ENCODE measurements at places on chromosomes 6 and 20.
A peak's percentile ranks its signal among the peaks of the same experiment; 100 is the strongest.

DNA sequence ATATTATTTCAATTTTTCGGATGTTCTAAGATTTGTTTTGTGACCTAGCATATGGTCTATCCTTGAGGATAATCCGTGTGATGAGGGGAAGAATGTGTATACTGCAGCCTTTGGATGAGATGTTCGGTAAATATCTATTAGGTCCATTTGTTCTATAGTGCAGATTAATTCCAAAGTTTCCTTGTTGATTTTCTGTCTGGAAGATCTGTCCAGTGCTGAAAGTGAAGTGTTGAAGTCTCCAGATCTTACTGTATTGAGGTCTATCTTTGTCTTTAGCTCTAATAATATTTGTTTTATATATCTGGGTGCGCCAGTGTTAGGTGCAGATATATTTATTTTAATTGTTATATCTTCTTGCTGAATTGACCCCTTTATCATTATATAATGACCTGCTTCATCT is 32.2 kb upstream of the SNAP91 start:
- no peak for DNase-seq

DNA sequence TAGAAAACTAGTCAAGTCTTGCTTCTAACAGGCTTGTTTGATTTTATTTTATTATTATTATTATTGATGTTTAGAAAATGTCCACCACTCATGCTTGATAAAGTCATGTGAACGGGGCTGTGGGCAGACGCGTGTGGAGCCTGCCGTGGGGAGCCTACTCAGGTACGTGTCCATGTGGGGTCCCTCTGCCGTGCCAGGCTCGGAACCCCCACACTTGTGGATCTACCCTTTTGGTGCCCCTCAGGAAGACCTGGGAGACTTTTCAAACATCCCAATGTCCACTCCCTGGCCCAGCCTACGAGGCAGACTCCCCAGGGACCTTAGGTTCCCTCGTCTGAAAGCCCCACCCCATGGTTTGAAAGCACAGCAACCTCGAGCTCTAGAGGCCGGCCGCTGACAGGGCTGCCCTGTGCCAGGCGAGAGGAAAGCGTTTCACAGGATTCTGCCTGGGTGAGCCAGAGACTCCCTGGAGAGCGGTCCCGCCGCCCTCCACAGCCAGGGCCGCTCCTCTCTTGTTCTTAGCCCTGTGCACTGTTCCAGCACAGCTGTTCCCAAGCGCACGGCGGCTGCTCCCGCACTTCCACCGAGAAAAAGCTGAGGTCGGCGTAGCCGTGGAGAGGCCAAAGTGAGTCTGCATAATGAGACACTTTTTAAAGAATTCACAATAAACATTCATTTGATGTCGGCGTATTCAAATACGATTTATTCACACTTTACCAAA is 249.7 kb downstream of the TTLL2 start:
- no peak for DNase-seq

DNA sequence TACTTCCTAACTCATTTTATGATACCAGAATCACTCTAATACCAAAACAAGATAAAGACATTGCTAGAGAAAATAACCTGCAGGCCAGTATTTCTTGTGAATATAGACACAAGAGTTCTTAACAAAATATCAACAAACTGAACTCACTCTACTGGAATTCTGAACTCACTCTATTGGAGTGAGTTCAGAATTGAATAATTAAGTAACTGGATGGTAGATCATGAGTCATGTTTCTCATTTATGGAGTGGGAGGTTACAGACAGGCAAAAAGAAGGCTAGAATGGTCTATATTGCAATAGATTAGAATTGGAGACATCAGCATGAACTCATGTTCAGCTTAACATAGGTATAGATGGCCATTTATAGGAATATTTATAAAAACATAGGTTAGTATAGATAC is 26.6 kb upstream of the C6orf58 start:
- peak; percentile 39 for DNase-seq

DNA sequence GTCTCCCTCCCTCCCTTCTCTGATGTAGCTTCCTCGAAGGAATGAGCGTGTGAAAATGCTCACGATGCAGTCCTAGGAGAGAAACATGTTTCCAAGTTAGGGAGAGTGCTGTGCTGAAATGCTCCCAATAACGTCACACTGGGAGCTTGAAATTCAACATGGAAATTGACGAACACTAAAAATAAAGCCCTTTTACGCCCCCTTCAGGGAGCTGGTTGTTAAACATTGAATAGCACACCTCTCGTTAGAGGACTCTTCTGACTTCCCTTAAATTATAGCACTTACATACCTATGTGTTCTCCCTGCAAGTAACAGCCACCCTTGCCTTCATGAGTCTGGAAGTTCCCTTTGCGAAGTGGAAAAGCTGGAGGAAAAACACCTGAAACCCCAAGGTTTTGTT is 88.6 kb downstream of the BFSP1 start:
- no peak for DNase-seq

GRCh38 chr6:96066376-96066775 is 50.6 kb downstream of the FUT9 start:
- DNase-seq = no peak

GRCh38 chr20:12975833-12976608 is 32.8 kb upstream of the SPTLC3 start:
- no peak for DNase-seq

DNA sequence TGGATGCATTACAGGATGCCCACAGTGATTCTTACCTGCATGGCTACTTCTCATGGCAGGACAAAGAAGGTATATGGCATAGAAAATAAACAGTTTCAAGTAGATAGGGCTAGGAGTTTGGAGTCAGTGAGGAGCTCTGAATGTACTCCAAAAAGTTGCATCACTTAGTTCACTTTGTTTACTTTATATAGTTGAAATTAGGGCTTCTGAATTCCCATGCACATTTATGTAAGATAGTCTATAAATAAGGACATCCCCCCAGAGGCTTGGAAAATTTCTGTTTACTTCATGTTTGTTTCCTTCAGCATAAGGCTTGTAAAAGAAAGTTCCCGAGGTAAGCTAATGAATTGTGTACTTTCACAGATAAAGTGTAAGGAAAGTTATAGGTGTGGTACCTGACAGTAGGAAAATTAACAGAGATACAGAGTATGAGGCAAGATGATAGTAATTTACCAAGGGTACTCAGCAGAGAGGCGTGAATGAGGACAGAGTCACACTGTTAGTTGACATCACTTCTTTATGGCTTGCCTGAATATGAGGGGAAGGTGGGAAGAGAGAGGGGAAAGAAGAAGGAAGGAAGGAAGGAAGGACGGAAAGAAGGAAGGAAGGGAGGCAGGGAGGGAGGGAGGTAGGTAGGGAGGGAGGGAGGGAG is 51.1 kb downstream of the ADTRP start:
- DNase-seq = no peak

- DNase-seq = no peak
Observed at GRCh38 chr6:126300126-126300525, 39.8 kb upstream of the CENPW start.

- DNase-seq = no peak
Observed at GRCh38 chr20:50446351-50447101, 63.7 kb upstream of the PTPN1 start.

DNA sequence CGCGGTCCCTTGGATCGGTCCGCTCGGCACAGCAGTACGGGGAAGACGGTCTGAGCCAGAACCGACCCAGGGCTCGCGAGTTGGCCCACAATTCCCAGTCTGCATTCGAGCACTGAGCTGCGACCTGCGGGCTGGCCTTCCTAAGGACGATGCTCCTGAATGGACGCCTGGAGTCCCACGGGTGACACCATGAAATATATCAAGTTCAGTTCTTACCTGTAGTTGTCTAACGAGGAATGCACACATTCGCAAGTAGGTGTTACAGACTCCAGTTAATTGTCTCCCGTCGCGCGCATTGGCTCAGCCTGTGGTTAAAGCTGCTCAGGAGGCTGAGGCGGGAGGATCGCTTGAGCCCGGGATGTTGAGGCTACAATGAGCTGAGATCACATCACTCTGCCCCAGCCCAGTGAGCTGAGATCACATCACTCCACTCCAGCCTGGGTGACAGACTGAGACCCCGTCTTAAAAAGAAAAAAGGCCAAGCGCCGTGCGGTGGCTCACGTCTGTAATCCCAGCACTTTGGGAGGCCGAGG is 802 bp downstream of the PEX7 start:
- no peak for DNase-seq

DNA sequence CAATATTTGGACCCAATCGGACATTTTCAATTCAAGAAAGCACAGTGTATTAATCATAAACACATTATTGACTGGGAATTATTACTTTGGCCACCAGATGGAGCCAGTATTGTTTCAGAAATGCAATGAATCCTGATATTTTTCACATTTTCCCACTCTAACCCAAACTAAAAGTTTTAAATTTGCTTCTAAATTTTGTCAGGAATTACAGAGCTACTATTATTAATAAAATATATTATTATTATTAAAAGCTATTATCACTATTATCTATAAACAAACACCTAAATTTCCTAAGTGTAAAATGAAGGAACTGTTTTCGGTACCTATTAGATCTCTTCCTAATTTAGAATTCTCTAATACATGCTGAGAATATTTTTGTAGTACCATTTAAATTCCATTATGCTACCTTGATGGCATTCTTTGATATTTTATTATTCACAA is 245.3 kb downstream of the OGFRL1 start:
- DNase-seq = no peak

- DNase-seq = no peak
Observed at GRCh38 chr6:133203344-133203697, 37.8 kb upstream of the EYA4 start.

GRCh38 chr20:61052776-61053442 is 199.2 kb upstream of the CDH4 start:
- no peak for DNase-seq

- peak; percentile 55 for DNase-seq
Observed at GRCh38 chr6:44128020-44128917, 915 bp downstream of the TMEM63B start.

DNA sequence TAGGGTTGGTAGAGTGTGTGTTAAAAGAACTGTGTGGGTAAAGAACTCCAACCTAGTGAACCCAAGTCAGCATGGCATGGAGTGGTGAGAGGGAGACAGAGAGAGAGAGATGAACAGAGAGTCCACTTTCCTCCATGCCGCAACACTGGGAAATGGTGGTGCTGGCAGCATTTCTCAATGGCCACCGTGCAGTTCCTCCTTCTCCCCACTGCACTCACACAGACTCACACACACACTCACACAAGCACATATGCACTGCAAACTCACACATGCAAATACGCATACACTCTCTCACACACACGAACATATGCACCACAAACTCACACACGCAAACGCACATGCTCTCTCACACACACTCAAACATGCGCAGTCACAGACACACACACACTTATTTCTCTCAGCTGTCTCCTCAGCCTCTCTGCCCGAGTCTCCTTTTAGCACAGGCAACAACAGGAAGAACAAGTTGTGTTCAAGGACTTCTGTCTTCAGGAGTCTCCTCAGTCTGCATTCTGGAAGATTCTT is 66.5 kb upstream of the LY86 start:
- no peak for DNase-seq

- DNase-seq = peak; percentile 16
Observed at GRCh38 chr6:22366214-22366613, 69.4 kb upstream of the PRL start.

GRCh38 chr6:130405549-130405948 is 39.7 kb downstream of the TMEM200A start:
- DNase-seq = no peak

- no peak for DNase-seq
Observed at GRCh38 chr20:23923891-23924435, 44.4 kb upstream of the CST5 start.

DNA sequence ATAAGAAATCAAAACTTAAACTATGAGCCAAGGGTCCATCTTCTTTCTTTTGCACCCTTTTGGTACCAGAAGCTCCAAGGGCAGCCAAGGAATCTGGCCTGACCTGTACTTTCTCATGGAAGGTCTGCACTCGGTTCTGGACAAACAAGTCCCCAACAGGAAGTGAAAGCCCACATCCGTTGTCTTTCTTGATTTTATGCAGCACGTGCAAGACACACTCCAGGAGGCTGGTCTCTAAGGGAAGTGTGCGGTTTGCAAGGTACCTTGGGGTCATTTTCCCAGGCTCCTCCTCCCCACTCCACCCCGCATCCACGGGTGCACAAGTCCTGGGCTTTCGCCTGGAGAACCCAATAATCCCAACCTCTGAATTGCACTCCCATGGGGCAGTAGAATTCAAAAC is 101.9 kb downstream of the NFATC2 start:
- DNase-seq = no peak

- DNase-seq = no peak
Observed at GRCh38 chr20:42138729-42139128, 520.6 kb upstream of the CHD6 start.

- peak; percentile 10 for DNase-seq
Observed at GRCh38 chr6:148074738-148075137, 267.9 kb upstream of the SASH1 start.

- DNase-seq = peak; percentile 9
Observed at GRCh38 chr6:81939766-81940165, 187.3 kb upstream of the TENT5A start.

GRCh38 chr6:46628976-46629375 is 23.6 kb downstream of the CYP39A1 start:
- DNase-seq = no peak

- no peak for DNase-seq
Observed at GRCh38 chr6:45057711-45058110, 270.4 kb upstream of the RUNX2 start.

GRCh38 chr20:25356271-25356933 is 34.2 kb downstream of the ABHD12 start:
- no peak for DNase-seq

- no peak for DNase-seq
Observed at GRCh38 chr6:138857775-138858174, 61.9 kb downstream of the ECT2L start.

GRCh38 chr6:169969372-169970099 is 218.1 kb downstream of the ERMARD start:
- DNase-seq = no peak

DNA sequence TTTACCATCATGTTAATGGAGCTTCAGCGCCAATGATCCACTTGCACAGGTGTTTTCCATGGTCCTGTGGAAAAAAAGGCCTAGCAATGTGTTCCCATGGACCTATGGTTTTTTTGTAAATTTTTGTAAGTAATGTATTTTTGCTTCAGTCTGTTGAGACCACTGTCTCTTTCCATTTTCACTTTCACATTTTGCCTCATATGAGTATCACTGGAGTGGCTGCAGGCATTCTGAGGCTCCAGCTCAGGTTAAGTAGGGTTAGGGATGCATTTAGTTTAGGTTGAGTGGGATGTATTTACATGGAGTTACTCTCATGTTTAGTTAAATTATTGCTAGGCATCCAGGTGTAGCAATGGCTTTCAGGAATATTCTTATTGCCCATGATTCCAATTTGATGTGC is 19.2 kb upstream of the LMBRD1 start:
- no peak for DNase-seq

Measured in foreskin keratinocyte (primary cell).